Eye (tissue), 1 donor: ENCODE measurements at places on chromosomes 3 and 15.

DNA sequence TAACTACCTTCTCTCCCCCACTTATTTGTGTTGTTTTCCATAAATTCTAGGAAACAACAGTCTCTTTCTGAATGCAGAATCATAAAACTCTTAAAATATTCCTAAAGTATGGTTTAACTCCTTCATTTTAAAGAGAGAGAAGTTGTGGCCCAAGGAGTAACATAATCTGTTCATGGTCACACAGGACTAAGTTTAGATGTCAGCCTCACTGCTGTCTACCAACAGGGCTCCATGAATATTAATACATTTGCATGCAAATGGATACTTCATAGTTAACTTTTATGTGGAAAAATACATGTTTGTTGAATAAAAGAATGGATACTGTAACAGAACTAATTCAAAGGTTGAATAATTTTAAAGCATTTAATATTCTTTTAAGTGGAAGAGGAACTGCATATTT is 18.5 kb upstream of the IL1RAP start:
- no peak for DNase-seq

DNA sequence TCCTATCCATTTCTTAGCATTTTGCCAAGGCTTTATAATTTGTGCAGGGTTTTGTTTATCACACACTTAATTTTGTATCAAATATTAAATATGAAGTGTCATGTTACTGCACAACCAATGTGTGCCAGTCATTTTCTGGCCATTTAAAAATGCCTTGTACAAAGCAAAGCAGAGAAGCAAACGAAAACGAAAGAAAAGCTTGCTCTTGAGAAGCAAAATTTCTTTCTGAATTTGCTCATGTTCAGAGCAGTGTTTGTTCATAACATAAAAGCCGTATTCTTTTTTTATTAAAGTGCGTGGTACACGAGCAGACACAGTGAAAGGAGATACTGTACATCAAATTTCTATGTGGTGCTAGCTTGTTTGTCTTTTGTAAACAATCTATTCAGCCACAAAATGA is 792.6 kb downstream of the NAALADL2 start:
- DNase-seq = no peak

DNA sequence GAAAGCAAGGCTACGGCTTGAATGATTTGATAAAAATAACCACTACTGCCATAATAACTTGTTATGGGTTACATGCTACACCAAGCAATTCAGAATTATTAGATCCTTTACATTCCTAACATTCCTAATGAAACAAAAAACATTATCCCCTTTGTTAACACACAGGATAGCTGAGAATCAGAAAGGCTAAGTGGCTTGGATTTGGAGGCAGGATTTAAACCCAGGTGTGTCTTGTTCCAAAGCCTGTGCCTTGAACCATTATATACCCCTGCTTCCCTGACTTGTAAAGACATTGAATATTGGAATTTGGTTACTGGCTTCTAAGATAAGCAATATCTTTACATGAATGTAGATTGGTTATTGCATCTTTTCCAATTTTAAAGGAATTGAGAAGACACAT is 417.1 kb upstream of the GOLIM4 start:
- DNase-seq = no peak

- peak; percentile 10 for DNase-seq
These were observed 901.5 kb upstream of the SEMA6D start for GRCh38 chr15:46815765-46816164.

DNA sequence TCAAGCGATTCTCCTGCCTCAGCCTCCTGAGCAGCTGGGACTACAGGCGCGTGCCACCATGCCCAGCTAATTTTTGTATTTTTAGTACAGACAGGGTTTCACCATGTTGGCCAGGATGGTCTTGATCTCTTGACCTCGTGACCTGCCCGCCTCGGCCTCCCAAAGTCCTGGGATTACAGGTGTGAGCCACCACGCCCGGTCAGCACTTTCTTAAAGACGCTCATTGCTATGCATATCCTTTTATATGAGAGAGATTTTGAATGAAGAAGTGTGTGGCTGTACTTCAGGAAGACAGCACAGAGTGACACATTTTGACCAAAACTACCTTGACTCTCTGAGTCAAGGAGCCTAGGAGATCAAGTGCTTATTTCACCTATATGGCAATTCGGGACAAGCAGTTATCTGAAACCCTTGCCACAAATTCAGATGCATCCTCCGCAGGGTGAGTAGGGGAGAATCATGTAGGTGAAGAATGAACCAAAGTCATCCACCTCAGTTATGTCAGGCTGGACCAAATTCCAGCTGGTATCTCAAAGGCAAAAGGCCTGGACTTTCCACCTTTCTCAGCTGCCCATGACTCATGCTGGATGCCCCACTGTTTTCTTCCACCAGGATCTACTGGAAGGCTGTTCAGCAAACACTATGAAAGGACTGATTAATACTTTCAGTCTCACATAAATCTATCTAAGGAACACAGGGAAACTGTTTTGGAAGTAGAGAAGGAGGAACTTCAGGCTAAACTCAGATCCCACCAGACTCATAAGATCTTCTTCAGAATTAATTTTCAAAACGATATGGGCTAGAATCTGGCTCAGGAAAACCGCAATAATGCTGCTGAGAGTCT is 31.9 kb downstream of the SUSD5 start:
- no peak for DNase-seq

DNA sequence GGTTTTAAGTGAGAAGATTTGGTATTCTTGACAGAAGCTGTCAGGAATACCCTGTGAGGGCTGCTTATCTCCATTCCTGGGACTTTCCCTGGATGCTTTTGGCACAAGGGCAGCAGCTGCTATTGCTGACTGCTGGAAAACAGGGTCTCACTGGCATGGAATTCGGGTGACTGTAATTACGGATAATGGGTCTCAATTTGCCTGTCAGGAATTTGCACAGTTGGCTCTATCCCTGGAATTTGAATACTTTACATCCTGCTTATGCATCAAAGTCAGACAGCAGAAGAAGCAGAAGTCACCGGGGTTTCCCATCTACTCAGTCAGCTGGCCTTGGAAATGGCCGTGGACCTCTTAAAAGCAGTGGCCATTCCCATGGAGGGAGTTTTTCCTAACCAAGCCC is 25.9 kb upstream of the AKAP13 start:
- peak; percentile 35 for DNase-seq

GRCh38 chr3:145936971-145937370 is 224.0 kb downstream of the PLOD2 start:
- no peak for DNase-seq

DNA sequence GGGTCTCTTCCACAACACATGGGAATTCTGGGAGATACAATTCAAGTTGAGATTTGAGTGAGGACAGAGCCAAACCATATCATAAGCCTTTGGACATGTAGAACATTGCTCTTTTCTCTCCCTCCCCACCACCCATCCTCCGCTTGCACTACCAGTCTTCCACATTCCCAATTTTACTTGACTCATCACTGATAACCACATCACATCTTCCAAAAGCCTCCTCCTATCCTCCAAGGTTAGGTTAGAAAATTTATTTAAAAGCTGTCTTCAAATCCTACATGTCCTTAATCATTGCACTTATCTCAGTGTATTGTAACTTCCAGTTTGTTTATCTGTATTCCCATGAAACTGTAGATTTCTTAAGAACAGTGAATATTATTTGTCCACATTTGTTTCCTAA is 10.4 kb downstream of the ZBED2 start:
- DNase-seq = no peak

- no peak for DNase-seq
These were observed 21.0 kb upstream of the CLDN18 start for GRCh38 chr3:137988982-137989381.

- DNase-seq = peak; percentile 81
These were observed 1.3 kb downstream of the SPSB4 start for GRCh38 chr3:141052201-141053069.

- DNase-seq = no peak
These were observed 54.1 kb upstream of the TFRC start for GRCh38 chr3:196135693-196136639.

DNA sequence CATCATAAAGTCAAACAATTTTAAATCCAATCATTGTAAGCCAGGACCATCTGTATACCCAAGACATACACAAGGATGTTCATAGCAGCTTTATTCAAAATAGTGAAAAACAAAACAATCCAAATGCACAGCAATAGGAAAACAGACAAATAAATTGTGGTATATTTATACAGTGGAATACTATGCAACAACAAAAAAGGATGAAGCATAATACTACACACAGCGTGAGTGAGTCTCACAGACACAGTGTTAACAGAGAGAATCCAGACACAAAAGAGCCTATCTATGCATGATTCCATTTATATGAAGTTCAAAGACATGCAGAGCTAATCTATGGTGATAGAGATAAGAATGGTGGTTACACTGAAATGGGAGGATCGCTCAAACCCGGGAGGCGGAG is 5.6 kb upstream of the MUC20 start:
- DNase-seq = no peak

DNA sequence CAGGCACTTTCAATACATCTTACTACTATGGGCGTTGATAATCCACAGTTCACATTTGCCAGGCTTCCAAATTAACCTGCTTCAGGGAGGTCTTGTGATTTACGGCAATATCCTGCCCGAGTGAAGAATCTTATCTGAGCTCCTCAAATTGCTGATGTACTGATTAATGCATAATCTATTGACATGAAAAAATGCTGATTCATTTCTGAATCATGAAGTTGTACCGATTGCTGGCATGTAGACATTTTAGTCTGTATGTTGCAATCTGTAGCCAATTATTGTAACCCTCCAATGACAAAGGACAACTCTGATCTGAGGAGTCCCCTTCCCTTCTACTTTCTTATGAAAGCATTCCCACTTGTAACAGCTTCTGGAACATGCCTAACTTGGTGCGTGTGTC is 97.2 kb downstream of the SEC22A start:
- no peak for DNase-seq

DNA sequence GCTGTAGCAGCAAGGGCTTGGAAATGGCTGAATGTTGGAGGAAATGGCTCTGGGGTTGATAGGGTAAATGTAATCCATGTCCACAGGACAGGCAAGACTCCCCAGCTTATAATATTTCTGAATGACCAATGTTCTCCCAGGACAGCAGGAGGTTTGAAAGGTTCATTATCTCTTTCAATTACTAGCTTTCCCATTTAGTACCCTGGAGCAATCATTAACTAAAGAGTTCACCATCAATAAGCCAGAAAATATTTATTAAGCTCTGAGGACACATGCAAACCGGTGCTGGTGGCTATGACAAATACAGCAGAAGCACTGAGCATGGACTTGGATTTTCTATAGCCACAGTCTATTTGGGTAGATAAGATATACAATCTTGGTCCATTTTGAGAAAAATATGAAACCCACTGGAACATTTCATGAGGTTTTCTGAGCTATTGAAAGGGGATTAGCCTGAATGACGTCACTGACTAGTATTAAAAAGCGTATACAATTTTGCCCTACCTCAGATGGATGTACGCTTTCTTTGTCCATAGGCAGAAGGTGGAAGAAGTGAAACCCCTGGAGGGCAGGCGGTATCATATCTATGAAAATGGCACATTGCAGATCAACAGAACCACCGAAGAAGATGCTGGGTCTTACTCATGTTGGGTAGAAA is 166.2 kb downstream of the CHL1 start:
- no peak for DNase-seq

GRCh38 chr3:117589454-117589853 is 879.9 kb downstream of the TUSC7 start:
- no peak for DNase-seq

GRCh38 chr15:36483409-36483808 is 96.0 kb upstream of the CDIN1 start:
- DNase-seq = no peak

GRCh38 chr15:49473031-49473430 is 50.0 kb downstream of the FGF7 start:
- no peak for DNase-seq

DNA sequence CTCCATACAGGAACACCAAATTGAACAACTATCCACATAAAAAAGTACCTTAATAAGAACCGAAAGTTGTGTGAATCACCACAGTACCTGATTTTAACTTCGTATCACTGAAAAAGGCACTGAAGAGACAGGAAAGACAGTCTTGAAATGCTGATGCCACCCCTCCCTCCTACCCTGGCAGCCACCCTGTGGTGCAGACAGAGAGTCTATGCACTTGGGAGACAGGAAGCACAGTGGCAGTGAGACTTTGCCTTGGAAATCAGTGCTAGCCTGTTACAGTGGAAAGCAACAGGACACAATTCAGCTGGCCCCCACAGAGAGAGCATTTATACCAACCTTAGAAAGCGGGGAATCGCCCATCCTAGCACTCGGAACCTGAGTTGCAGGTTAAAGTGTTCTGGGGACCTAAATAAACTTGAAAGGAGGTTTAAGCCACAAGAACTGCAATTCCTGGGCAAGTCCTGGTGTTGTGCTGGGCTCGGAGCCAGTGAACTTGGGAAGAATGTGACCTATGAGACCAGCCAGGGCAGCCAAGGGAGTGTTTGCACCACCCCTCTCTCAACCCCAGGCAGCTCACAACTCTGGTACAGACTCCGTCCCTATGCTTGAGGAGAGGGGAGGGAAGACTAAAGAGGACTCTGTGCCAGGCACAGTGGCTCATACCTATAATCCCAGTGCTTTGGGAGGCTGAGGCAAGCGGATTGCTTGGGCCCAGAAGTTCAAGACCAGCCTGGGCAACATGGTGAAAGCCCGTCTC is 240.1 kb downstream of the ISL2 start:
- DNase-seq = peak; percentile 15

GRCh38 chr3:44363591-44363990 is 25.0 kb downstream of the TCAIM start:
- no peak for DNase-seq

- DNase-seq = no peak
These were observed 87.4 kb downstream of the FLNB start for GRCh38 chr3:58095603-58096138.

GRCh38 chr3:184608209-184608608 is 46.6 kb downstream of the EPHB3 start:
- no peak for DNase-seq

- no peak for DNase-seq
These were observed 68.5 kb upstream of the ATP13A5 start for GRCh38 chr3:193446965-193447602.

- no peak for DNase-seq
These were observed 15.2 kb upstream of the CD47 start for GRCh38 chr3:108106031-108106430.

- DNase-seq = no peak
These were observed 5.4 kb upstream of the TBC1D21 start for GRCh38 chr15:73867956-73868355.

- DNase-seq = no peak
These were observed 101.5 kb upstream of the MYO5C start for GRCh38 chr15:52397118-52397517.
